Mucosa of descending colon (tissue), 3 donors: ENCODE measurements at places on chromosomes 2 and 18. TPM values are rescaled to one million over a fixed set of nuclear protein-coding genes. Genes with fewer than 3 reads are reported as not detected.

Gene GULP1
- 15.1 TPM for total RNA-seq

Gene KCNIP3
- total RNA-seq, result 4.1 TPM

Gene MPPE1
- total RNA-seq, result 56.7 TPM

Gene LAMA1
- 20.8 TPM for total RNA-seq

Gene ZCCHC2
- 22.2 TPM for total RNA-seq
